ENCODE measurements at places on chromosomes 6 and 20. TPM values are rescaled to one million over a fixed set of nuclear protein-coding genes. Genes with fewer than 3 reads are reported as not detected.

- DNase-seq, result peak; percentile 7
These were observed 26.2 kb upstream of the ENPP4 start for GRCh38 chr6:46103441-46104115.

DNA sequence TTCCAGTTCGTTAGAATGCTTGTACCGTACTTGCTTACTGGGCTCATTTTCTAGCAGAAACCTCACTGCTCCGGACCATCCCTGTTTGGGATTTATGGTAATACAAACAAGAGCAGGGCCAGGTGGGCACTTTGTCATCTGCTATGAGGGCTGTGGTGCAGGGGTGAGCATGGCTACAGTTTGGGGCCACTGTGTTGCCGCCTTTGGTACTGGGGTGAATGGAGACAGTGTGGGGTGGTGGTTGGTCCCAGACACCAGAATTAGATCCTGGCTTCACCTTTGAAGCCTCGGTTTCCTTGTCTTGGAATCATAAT, 95.0 kb downstream of the TOX2 start:
- DNase-seq, result no peak

DNA sequence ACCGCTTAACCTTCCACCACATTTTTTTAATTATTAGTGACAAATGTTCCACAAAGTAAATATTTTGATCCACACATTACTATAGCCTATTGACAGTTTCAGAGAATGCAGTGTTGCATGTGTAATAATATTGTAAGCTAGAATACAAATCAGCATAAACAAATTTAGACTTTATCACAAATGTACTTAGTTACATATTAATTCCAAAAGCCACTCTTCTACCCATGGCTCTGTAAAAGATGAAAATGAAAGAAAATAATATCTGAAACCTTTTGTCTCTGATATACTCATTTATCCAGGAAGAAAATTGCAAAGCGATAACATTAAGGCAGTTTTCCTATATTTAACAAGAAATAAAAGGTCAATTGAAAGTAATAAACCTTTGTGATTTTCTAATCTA, 954.0 kb upstream of the MAN1A1 start:
- DNase-seq, result no peak

DNA sequence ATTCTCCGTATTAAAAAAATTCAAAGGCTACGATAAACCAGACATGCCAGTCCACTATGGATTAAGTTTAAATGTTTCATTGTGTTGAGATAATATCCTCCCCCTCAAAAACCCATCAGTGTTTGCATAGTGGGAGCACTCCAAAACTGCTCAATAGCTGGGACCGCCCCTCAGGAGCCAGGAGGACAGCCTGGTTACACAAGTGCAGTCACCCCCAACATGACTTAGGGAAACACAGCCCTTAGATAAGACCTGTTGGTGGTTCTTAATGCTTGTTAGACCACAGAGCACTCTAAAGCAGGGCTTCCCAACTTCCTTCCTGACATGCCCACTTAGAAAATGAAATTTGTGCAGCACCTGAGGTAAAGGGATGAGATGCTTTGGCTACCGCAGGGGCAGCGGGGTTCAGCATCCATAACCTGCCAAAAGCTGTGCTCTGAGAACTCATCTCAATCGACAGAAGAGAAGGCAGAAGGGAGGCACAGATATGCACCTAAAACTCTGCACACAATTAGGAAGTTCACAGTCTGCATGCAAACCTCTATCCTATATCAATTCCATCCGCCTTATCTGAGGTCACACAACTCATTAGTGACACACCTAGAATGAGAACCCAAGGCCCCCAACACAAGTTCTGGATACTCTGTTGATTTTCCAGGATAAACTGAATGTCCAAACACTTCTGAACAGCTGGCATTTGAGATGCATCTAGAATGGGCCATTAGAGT, 74.3 kb downstream of the RALGAPA2 start:
- no peak for DNase-seq

Gene HLA-DQA1
- total RNA-seq, result 0.40 TPM
